Stimulated activated CD8-positive, alpha-beta memory T cell treated with anti-CD3 and anti-CD28 coated beads, Interleukin-4, amount 100 ng/mL, for 48 hours (primary cell): ENCODE measurements at places on chromosomes 6 and 20.
A peak's percentile ranks its signal among the peaks of the same experiment; 100 is the strongest.

GRCh38 chr20:23257106-23257761 lies 93.4 kb upstream of the NXT1 start:
- DNase-seq, result no peak

DNA sequence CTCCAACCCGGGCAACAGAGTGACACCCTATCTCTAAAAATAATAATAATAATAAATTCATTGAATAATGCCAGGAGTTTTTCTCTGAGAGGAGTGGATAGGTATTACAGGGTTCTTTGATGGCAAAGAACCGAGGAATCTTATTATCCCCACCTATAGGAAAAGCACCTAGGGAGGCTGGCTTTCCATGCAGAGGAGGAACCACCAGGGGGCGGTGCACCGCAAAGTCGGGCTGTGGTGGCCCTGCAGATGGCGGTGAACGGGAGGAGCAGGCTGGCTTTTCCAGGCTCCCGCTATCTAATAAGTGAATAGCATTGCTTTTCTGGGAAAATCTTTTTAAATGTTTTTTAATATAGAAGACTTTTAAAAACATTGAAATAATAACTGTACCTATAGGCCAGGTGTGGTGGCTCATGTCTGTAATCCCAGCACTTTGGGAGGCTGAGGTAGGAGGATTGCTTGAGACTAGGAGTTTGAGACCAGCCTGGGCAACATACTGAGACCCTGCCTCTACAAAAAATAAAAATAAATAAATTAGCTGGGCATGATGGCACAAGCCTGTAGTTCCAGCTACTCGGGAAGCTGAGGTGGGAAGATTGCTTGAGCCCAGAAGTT lies 864.2 kb downstream of the KIF16B start:
- peak; percentile 77 for DNase-seq

- DNase-seq, result no peak
These were observed 8.9 kb downstream of the FBXO5 start for GRCh38 chr6:152973916-152974315.

DNA sequence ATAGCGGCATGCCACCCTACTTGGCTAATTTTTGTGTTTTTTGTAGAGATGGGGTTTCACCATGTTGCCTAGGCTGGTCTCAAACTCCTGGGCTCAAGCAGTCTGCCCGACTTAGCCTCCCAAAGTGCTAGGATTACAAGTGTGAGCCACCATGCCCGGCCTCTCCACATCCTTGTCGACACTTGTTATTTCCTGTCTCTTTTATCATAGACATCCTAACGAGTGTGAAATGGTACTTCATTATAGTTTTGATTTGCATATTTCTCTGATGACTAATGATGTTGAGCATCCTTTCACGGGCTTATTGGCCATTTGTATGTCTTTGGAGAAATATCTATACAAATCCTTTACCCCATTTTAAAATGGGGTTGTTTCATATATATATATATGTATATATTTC lies 39.0 kb upstream of the ASXL1 start:
- no peak for DNase-seq

DNA sequence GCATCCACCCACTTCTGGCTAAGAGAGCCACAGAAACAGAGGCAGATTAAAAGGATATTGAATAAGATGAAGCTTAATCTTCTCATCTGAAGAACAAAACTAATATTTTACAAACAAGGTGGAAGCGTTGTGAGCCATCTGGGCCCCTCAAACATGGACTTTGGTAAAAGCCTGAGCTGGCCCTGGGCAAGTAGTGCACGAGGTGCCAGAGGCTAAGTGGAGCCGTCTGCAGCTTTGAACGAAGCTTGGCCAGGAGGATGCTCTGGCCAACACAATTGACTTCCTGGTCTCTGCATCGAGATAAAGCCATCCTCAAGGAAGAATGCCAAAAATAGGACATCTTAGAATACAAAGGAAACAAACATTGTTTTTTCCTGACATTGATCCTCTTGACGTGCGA lies 53.2 kb upstream of the PLEKHG1 start:
- no peak for DNase-seq

- DNase-seq, result no peak
These were observed 4.4 kb downstream of the TRMT6 start for GRCh38 chr20:5945963-5946362.

- DNase-seq, result no peak
These were observed 311.5 kb downstream of the HDGFL1 start for GRCh38 chr6:22880686-22881433.

DNA sequence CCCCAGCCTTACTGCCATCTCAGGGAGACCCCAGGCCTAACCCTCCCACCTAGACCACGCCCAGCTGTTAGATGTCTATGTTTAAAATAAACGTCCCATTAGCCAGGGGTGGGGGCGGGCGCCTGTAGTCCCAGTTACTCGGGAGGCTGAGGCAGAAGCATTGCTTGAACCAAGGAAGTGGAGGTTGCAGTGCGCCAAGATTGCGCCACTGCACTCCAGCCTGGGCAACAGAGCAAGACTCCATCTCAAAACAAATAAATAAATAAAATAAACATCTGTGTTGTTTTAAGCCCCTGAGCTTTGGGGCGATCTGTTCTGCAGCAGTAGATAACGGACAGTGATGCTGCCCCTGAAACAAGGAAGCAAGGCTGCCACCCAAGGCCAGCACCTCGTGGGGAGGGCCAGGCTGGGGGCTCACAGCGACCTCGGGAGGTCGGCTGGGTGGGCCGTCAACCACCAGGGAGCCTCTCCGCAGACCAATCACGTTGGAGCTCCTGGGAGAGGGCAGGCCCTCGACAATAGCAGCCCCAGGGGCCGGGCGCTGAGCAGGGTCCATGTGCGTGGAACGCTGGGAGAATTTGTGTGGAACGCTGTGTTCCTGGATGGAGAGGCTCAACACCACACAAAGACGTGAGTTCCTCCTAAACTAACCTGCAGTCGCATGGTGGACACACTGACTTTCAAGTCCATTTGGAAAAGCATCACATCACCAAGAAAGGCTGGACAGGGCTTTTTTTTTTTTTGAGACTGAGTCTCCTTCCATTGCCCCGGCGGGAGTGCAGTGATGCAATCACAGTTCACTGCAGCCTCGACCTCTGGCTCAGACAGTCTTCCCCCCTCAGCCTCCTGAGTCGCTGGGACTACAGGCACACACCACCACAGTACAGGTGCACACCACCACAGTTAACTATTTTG lies 1.0 kb upstream of the HELZ2 start:
- no peak for DNase-seq

GRCh38 chr6:167805349-167806060 lies 21.2 kb upstream of the AFDN start:
- no peak for DNase-seq

- no peak for DNase-seq
These were observed 35.1 kb upstream of the CCN6 start for GRCh38 chr6:112018619-112019416.

GRCh38 chr20:12594410-12595088 lies 414.2 kb upstream of the SPTLC3 start:
- no peak for DNase-seq

GRCh38 chr6:90202156-90202555 lies 94.5 kb downstream of the BACH2 start:
- no peak for DNase-seq

DNA sequence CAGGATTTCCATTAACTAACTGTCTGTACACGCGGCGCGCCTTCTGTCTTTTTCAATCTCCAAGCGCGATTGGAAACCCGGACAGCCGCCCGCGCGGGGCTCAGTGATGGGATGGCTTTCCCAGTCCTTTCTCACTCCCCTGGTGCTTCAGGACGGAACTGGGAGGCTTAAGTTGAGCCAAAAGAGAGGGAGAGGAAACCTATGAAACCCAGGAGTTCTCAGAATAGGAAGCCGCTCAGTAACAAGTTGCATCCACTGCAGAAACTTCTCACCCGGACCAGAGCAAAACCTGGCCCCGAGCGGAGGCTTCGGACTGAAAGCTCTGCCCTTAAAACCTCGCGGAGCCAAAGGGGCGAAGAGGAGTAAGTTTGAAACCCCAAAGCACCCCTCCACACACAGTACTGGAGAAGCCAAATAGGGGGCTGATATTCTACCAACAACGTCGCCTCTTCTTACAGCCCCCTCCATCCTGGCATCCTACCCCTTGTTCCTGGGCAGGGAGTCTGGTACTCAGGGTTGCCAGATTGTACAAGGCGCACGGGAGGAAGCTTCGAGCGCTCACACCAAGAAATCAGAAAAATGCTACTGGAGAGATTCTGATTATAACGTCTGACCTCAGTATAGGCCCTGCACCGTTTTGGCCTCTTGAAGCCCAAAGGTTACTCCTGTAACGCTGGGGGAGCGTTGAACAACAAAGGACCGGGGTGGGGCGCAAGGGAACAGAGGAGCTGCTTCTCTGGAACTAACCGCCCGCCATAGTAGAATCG lies 906 bp upstream of the COL12A1 start:
- DNase-seq, result no peak

GRCh38 chr6:49038294-49038822 lies 424.7 kb downstream of the MMUT start:
- DNase-seq, result no peak

DNA sequence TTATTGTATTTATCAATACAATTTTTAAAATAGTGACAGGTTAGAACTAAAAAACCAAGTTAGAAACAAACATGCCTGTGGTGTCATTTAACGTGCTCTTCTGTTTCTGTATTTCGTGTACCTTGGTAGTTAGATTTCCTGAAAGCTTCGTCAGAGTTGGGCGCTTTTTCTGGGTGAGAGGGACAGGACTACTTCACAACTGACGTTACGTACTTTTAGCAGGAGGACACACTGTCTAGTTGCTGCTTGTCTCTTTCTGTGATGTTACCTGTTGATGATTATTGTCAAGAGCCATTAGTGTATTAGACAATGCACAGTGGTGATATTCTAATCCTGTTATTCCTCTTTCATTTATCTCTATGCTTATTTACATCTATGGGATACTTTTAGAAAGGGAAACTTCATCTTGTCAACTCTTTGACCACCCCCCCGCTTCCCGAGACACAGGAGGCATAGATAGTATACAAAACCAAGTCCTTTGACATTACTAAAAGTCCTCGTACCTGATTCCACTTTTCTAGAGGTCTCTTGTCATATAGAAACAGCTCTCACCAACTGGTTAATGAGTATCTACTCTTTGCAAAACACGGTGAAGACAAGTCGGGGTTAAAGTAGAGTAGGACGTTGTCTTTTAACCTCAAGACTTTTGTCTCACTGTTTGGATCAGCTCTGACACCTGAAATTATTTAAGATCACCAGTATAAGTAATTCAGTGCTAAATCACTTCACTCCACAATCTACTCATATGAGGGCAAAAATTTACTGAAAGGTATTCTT lies 96.3 kb downstream of the LYRM2 start:
- DNase-seq, result no peak

DNA sequence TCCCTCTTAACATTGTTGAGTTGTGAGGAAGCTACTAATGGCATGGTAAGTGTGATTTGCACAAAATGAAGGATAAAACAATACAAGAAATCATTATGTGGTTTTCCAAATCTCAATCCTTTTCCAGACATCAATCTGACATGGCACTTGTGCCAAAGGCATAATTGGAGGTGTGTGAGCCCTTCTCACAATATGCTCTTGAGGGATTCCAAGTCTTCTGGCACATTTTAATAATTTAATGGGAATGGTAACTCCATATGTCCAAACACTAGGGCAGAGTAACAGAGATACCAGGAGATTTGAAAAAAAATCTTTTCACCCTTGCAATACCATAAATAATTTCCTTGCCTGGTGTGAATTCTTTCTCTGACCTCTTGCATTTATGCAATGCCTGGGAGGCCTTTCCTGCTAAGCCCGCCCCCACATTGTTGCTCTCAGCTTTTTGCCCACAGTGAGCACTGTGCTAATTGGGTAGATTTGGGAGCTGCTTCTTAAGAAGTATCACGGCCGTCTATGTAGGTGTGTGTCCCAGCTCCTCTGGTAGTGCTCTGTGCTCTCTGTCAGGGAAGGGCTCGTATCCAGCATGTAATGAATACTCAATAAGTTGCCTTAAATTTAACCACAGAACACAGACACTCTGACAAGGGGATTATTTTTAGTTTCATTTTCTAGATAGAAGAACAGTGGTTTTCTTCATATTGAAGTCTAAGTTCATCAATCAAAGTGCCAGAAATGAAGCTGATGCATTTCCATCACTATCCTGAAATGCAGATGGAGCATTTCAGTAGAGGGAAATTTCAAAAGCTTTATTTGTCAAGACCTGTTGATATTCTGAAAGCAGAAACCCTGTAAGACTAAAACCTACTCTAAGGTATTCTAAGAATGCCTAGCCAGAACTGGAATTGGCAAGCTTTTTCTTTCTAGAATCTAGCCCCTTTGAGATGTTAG lies 54.4 kb upstream of the CEP85L start:
- peak; percentile 57 for DNase-seq

DNA sequence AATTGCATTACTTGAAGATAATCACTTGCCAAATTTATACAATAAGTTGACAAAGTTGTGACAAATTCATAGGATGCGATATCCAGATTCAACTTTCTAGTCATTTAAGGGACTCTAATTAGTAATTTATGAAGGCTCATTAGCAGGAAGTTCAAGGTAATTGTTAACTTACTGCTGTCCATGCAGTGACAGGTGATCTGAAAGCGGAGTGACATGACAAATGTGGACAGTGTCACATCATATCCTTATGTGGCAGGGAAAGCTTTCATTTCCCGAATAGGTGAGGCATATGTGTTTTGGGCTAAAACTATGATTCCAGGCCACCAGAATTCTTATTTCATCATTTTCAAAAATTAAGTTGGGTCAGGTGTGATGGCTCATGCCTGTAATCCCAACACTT lies 115.9 kb upstream of the BMP2 start:
- no peak for DNase-seq

GRCh38 chr6:134238960-134239795 lies 78.7 kb downstream of the SGK1 start:
- DNase-seq, result no peak

DNA sequence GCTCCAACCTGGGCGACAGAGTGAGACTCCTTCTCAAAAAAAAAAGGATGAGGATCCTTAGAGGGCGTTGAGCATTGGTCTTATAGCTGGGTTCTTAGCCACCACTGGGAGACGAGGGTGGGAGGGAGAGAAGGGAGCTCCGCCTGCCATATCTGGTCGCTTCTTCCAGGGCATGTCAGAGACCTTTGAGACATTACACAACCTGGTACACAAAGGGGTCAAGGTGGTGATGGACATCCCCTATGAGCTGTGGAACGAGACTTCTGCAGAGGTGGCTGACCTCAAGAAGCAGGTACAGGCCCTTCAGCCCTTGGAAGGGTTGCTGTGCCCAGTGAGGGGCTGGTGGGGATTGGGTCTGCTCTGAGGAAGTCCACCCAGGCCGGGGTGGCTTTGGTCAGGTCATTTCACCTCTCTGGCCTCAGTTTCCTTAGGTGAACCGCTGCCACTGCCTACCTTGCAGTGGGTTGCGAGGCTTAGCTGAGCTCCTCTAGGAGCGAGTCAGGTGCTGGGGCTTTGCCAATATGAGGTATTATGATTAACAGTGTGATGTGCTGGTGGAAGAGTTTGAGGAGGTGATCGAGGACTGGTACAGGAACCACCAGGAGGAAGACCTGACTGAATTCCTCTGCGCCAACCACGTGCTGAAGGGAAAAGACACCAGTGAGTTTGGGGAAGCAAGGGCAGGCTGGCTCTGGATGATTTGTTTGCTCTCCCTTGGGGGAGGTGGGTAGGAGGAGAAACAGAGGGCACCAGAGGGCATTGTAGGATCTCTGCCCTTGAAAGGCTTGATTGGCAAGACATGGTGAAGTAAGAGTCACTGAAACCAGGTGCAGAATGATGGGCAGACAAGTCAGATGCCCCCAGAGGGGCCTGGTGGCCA lies 8.5 kb downstream of the CNPY3 start:
- DNase-seq, result no peak
